A549 (cell line): ENCODE measurements at places on chromosomes 6 and 20. TPM values are rescaled to one million over a fixed set of nuclear protein-coding genes. Genes with fewer than 3 reads are reported as not detected.

ZNF343 gene
- polyA plus RNA-seq = 14.0 to 15.8 TPM (median 14.0 TPM) in 3 replicates

AIF1 gene
- not detected in 3 replicates for polyA plus RNA-seq

COL9A3 gene
- polyA plus RNA-seq = 0.42 to 0.54 TPM (median 0.49 TPM) in 3 replicates

MOXD1 gene
- polyA plus RNA-seq = 2.4 to 3.0 TPM (median 2.6 TPM) in 3 replicates
